ENCODE measurements at places on chromosomes 7 and 10. TPM values are rescaled to one million over a fixed set of nuclear protein-coding genes. Genes with fewer than 3 reads are reported as not detected.

DNA sequence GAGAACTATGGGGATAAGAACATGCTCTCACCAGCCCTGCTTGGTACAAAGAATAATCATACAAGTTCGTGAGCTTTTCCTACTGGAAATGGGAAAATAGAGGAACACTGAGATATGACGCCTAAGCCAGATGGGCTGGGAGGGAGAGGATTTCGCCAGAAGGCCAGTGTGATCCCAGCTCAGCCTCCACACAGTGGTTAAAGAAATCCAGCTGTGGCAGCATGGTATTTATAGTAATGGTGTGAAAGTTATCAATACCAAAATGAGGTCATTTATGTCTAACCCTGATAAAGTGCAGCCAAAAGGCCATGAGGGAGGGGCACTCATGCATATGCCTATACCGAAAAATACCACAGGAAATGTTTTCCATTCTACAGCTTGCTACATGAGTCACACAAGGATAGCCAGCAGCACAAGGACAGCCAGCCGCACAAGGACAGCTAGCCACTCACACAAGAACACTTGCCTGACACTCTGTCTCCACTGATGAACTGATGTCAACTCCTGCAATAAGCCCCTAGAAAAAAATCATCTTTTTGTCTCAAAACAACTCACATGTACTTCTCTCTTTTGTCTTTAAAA, 49.4 kb downstream of the FRMPD2 start:
- DNase-seq: no peak

- DNase-seq: no peak
Observed at GRCh38 chr10:21746118-21746517, 212.1 kb downstream of the MLLT10 start.

The LDB3 gene
- total RNA-seq: 4.9 TPM

DNA sequence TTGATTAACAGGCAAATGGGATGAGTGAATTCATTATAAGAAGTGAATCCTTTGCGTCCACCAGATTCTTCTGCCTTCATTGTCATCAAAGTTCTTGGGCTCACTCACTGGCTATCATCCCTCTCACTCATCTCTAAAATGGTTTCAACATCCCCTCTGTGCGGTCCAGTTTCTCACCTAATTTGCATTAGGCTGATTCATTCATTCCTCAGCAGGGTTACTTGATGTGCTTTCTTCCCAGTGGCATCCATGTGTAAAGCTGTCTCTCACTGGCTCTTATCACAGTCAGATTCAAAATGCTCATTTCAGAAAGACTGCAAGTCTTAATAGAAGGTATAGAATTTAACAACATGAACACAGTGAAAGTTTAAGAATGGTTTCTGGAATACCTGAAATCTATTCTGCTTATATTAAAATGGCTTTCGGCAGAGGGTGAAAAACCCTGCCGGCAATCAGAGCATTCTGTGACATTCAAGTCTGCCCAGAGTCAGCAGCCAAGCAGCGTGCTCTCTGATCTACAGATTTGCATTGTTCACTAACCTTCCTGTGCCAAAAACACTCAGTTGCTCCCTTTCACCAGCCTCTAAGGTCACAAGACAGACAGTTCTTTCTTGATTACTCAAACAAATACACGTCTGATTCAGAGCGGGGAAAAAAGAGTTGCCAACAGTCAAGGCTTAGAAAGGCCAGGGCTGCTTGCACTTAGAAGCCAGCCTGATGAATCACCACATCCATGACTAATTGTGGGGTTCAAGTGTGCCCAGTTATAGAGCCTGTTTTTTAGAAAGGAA, 106.7 kb downstream of the TES start:
- DNase-seq: no peak

The CC2D2B gene
- 3.1 TPM for total RNA-seq

DNA sequence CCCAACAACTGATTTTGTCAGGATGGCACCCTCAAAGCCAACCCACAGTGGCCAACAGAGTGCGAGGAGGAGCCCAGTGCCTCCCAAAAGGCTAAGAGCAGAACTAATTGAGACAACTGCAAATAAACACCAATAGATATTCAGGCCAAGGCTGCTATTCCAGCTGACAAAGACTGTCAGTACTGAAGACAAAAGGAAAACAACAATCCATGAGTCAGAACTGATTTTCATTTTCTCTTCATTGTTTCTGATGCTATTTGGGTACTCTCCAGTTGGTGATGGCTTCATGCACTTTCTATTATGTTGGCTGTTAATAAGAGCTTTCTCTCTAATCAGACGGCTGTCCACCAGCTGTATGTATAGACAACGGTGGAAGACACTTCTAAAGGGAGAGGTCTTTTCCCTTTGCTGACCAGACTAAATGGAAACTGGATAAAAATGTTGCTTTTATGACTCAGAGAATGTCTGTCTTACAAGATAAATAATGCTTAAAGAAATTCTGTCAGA, 515.9 kb downstream of the PARD3 start:
- no peak for DNase-seq

The CH25H gene
- 8.8 TPM for total RNA-seq

The C10orf62 gene
- not detected for total RNA-seq

GRCh38 chr10:45135443-45136198, 134.9 kb downstream of the ZNF22 start:
- DNase-seq: no peak

- DNase-seq: no peak
Observed at GRCh38 chr7:130829415-130829814, 95.4 kb upstream of the KLF14 start.

- DNase-seq: peak; percentile 53
Observed at GRCh38 chr7:73519867-73520672, 2.0 kb downstream of the BAZ1B start.

DNA sequence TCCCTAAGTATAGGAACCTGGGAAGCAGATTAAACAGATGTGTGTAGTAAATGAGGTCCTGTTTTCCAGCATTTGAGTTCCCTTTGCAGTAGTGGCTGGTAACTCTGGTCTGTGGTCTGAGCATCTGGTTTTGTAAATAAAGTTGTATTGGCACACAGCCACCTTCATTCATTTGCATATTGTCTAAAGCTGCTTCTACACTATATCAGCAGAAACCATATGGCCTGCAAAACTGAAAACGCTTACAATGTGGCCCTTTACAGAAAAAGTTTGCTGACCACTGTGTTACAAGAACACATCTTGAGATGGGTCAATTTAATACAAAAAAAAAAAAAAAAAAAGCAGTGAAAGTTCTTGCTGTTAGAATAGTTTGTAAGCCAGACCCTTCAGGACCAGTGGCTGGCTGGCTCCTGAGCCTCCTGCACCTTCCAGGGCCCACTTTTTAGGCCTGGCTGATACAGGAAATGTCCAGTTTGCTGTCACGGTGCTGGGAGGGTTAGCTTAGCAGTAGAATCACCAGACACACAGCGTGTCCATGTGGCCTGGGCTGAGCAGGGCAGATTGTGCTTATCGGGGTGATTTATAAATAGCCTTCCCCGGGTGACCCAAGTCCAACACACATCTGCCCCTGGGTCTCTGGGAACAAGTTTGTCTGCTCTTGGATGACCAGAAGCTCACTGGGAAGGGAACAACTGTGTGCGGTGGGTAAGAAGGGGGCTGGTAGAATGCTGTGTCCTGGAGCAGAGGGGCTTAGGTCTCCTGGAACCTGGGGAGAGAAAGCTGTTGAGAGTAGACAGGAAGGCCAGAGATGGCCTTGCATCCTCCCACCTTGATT, 1.4 kb downstream of the C10orf71 start:
- no peak for DNase-seq

GRCh38 chr7:75533926-75534325, 41.8 kb downstream of the SPDYE5 start:
- peak; percentile 26 for DNase-seq

The GIMAP5 gene
- 18.4 TPM for total RNA-seq

- no peak for DNase-seq
Observed at GRCh38 chr10:95355301-95355700, 64.5 kb upstream of the PDLIM1 start.

- DNase-seq: no peak
Observed at GRCh38 chr7:29956487-29956836, 33.1 kb downstream of the SCRN1 start.

- peak; percentile 30 for DNase-seq
Observed at GRCh38 chr10:43055991-43056567, 20.8 kb upstream of the RET start.

DNA sequence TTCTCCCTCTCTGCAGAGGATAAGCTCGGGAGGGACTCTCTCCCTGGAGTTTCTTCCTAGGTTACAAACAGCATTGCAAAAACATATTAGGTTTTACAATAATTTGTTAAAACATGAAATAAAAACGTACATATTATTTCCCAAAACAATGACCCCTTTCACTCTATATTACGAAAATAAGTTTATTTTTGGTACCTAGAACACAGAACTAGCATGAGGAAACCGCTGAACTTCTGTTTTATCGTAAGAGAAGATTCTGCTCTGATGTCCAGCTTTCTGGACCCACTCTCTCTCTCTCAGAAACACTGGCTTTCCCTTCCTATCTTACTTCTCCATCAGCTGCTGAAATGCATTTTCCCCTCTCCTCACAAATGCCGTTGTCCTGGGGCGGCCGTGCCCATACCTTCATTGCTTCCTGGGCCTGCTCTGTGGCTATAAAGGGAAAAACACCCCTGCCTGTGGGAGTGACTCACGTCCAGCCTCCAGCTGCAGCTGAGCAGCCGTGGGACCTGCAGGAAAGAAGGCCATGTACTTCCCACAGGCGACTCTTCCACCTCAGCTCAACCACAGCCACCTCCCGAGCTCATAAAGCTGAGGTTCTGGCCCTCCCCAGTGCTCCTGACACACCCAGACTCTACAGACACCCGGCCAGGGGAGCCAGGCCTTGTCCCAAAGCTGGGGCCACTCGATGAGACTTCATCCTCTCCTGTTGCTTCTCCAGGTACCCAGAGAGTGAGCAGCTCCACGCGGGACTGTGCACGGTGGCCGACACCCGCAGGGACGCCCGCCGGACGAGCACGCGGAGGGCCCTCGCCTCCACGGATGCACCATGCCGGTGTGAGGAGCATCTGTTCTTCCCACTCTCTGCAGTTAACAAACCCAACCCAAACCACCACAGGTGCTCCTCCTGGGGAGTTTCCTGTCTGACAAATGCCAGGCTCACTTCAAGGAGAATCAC, 3.1 kb downstream of the GPER1 start:
- DNase-seq: no peak

GRCh38 chr7:16951483-16952080, 69.8 kb upstream of the AGR3 start:
- no peak for DNase-seq

GRCh38 chr10:22230158-22230833, 12.5 kb upstream of the EBLN1 start:
- DNase-seq: no peak

DNA sequence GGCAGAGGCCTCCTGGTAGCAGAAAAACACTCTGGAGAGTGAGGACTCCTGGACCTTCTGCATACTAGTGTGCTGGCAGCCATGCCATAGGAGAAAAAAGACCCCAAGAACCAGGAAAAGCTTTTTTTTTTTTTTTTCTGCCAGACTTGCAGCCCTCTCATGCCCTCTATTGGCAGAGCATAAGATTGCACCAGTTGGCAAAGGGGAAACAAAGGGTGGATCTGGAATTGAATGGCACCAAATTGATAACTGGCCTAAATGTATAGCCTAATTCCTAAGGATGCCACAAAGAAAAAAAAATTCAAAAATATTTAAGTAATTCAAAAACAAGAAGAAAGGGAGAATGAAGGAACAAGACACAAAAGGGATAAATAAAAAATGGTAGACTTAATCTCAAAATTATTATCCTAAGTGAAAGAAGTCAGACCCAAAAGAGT, 112.5 kb upstream of the GHITM start:
- no peak for DNase-seq

GRCh38 chr7:69761290-69761922, 163.1 kb downstream of the AUTS2 start:
- no peak for DNase-seq
